ENCODE measurements at places on chromosomes 1 and 21.
A peak's percentile ranks its signal among the peaks of the same experiment; 100 is the strongest.

GRCh38 chr1:59007820-59008598 lies 224.2 kb upstream of the JUN start:
- DNase-seq: no peak

DNA sequence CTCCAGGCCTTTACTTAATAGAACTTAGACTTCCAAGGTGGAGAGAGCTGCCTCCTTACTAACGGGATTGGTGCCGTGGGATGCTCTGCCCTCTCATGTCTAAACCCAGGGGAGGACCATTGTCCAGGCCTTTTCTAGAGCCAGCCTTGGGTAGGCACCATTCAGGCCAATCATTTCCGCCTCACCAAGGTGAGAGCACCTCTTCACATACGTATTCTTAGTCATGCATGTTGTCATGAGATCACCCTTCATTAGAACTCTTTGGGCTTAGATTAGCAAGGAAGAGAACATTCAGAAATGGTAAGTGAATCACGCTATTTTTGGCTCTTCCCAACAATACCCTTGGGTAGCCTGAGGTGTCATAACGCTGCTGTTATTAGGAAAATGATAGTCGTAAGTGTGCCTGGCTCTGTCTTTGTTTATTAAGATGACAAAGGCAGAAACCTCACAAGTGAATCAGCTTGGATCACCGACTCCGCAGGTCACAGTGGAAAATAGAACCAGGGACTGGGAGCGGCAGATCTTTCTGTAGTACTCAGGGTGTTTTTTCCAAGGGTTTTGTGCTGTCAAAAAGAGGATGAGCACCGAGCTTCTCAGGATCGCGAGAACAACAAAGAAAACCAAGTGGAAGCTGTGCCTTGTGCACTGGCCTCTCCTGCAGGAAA lies 55.0 kb downstream of the HUNK start:
- DNase-seq: no peak

GRCh38 chr1:63920154-63921117 lies 146.6 kb downstream of the ROR1 start:
- no peak for DNase-seq

DNA sequence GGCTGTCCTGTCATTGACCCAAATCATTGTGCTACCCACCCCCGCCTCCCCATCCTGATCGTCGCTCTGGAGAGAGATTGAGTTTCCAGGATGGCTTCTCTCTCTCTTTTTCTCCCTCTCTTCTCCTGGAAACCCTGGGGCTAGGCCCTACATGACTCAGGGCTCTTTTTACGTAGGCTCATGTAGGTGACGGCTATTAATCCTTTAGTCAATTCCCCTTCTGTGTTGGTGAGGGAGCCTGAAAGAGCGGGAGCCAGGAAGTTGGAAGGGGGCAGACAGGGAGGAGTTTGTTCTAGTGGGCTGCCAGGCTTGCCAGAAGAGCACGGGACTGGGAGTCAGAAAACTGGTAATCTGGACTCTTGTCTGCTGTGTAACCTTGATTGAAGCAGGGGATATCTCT lies 9.7 kb downstream of the ATP2B4 start:
- DNase-seq: no peak

DNA sequence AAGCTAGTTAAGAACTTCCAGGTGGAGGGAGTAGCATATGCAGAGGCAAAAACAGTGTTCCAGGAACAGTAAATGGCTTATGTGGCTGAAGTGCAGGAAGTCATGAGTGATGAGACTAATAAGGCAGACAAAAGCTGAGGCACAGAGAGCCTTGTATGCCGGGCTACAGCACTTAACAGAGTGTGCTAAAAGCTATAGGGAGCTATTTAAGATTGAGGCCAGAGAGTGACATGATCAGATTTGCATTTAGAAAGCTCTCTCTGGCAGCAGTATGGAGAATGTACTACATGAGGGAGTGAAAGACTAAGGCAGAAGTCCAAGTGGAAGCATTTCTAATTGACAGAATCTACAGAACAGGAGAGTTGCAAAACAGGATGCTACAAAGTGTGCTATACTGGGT lies 38.6 kb downstream of the WASF2 start:
- DNase-seq: no peak

- no peak for DNase-seq
Measured at GRCh38 chr1:24403806-24404205, 9.8 kb downstream of the STPG1 start.

DNA sequence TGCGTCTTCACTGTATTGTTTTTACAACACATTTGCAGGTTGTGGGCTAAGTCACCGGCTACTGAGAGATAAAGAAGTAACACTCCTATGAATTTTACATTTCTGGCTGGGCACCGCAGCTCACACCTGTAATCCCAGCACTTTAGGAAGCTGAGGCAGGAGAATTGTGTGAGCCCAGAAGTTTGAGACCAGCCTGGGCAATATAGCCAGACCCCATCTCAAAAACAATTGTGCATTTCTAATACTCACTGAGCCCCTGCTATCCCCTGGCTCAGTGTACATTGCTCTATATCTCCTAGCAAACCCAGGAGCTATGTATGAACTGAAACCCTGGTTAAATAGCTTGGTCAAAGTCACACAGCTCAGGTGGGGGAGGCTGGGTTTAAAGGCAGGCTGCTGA lies 108.7 kb downstream of the ZNF281 start:
- DNase-seq: no peak

DNA sequence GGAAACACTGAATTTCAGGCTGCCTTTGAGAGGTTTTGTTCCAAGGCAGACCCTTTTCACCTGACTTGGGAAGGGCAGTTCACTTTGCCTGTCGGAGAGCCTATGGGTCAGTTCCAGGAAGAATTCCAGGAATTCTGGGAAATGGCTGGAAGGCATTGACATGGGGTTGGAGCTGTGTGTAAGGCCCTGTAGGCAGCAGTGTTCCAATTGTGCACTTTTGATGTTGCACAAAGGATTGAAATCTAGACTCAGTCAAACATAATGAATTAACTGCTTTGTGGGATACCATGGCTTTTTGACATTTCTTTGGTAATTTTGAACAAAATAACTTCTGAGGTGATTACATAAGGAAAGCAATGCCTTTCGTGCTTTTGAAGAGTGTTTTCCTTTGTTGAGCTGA lies 184.6 kb downstream of the SDCCAG8 start:
- DNase-seq: peak; percentile 40

GRCh38 chr21:34762786-34763185 lies 94.0 kb downstream of the CLIC6 start:
- DNase-seq: no peak

- no peak for DNase-seq
Measured at GRCh38 chr1:10890491-10891071, 94.1 kb upstream of the CASZ1 start.

GRCh38 chr1:27166351-27166802 lies 11.5 kb upstream of the SLC9A1 start:
- no peak for DNase-seq

DNA sequence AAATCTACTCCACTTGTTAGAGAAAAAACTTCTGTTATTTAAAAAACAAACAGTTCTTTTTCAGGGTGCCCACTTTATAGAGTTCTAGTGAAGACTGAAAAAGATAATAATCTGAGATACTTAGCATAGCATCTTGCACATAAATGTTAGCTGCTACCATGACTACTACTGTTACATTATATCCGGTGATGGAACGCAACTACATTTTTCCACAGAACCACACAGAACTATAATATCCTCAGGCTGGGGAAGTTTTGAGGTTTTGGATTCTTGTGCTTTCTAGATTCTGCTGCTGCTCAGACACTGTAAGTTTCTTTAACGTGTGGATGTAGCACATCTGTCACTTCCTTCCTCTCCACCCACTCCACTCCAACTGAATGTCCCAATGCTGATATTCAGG lies 110.3 kb downstream of the PTPN14 start:
- DNase-seq: no peak

DNA sequence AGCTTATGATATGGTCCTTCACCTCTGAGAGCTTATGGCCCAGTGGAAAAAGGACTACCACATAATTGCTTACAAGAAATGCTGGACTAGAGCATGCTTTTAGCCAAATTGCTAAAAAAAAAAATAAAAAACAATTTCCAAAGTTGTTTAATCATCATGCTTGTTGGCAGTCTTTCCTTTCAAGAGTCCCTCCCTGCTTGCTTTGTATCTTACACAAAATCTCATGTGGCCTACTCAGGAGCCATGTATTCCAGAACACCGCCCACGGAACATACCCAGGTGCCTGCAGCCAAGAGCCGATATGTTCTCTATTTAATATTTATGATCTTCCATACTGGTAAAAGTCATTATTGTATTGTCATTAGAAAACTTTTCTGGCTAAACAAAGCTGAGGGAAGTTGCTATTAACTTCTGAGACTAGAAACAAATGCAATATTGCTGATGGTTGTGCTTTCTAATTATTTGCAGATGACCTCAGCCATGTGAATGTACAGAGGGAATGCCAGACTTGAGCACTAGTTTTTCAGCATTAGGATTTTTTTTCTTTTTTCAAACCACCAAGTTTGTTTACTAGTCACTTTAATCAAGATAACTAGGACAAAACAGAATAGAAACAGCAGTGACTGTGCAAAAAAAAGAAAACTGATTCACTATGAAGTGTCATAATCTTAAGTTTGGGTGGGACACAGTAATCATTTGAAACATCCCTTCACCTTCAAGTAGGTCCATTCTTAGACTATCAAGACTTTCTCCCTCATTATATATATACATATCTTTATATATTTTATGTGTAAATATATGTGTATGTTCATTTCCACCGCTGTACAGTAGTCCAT lies 129.3 kb upstream of the GORAB start:
- no peak for DNase-seq

DNA sequence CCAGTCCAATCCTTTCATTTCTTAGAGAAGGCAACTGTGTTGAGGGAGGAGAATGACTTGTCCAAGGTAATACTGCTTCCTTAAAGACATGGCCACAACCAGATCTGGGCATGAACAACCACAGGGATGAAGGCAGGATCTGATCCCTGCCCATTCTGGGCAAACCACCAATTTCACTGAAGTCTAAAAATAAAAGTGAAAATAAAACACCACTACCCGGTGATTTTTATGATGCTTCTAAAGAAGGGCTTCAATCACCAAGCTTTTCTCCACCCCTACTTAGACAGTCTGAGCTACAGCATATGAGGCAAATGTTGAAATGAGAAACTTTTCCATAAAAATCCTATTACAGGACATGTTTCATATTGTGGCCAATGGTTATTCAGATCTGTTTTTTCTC lies 133.0 kb downstream of the PTPN14 start:
- DNase-seq: no peak

DNA sequence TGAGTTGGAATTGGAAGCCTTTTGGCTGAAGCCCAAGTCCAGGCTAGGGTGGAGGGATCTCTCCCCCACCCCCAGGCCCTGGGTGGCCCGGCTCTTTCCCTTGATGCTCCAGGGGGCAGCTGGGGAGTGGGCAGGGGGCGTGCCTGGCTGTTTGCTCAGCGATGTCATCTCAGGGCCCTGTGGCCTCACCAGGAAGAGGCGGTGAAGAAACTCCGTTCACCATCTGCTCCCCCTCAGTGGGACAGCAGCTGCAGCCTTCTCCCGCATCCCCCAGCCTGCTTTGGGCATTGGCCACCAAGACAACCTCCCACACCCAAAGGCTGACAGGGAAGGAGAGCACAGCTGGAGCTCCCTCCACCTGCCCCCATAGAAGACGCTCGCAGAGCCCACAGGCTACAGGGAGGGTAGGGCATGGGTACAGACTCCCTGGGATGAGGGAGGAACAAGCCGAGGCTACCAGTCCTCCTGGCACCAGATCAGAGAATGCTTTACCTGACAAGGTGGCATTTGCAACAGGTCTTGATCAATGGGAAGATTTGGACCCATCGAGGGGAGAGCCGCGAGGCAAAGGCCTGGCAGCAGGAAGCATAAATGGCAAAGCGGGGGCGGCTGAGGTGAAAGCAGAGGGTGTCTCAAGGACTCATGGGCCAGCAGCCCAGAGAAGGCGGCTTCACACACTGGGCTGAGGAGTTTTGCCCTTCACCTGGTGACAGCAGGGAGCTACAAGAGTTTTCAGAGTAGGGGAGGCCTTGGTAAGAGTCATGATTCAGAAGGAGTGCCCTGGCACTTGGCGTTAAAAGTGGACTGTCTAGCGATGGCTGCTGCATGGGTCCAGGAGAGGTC lies 6.5 kb upstream of the GUCA2A start:
- no peak for DNase-seq

DNA sequence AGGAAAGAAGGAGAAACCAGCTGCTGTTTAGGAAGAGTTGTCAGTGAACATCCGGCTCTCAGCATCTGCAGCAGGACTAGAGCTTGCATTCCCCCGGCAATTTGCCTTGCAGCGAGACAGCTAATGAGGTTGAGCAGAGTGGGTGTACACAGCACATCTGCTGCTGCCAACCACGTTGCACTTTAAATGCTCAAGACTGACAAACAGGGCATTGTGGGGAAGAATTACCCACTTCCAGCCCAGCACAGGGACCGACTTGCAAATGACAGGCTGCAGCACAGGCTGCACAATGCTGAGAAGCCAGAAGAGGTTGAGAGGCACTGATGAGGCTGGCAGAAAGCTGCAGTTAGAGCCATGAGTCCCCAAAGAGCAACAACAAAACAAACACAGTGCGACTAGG lies 47.5 kb upstream of the PLA2G2C start:
- no peak for DNase-seq

- DNase-seq: no peak
Measured at GRCh38 chr1:201625851-201626251, 86.9 kb downstream of the NAV1 start.

DNA sequence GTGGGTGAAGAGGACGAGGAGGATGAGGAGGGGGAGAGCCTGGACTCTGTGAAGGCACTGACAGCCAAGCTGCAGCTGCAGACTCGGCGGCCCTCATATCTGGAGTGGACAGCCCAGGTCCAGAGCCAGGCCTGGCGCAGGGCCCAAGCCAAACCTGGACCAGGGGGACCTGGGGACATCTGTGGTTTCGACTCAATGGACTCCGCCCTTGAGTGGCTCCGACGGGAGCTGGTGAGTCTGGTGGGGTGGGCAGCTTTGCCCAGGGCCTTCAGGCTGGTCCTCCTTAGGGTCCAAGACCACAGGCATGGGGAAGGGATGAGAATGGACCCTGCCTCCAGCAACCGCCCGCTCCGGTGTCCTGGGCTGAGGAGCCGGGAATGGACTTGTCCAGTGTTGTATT lies 430 bp downstream of the FAM167B start:
- DNase-seq: no peak

GRCh38 chr21:41290106-41290799 lies 26.3 kb upstream of the FAM3B start:
- no peak for DNase-seq

- no peak for DNase-seq
Measured at GRCh38 chr1:225519166-225519863, 91.5 kb upstream of the LBR start.

- no peak for DNase-seq
Measured at GRCh38 chr1:4978660-4979390, 324.4 kb downstream of the AJAP1 start.

GRCh38 chr1:225762002-225762441 lies 15.6 kb upstream of the SRP9 start:
- peak; percentile 39 for DNase-seq
